Activated naive CD4-positive, alpha-beta T cell treated with anti-CD3 and anti-CD28 coated beads, Interleukin-2, amount 50 U/mL, for 72 hours (primary cell): ENCODE measurements at places on chromosomes 6 and 20.

GRCh38 chr6:149963212-149963461, 606 bp upstream of the ULBP1 start:
- DNase-seq, result no peak

- DNase-seq, result no peak
Observed at GRCh38 chr6:150491811-150492172, 107.9 kb upstream of the PLEKHG1 start.

- DNase-seq, result no peak
Observed at GRCh38 chr6:72654071-72654621, 32.3 kb downstream of the KCNQ5 start.

- no peak for DNase-seq
Observed at GRCh38 chr6:3612341-3613041, 139.0 kb downstream of the PXDC1 start.

DNA sequence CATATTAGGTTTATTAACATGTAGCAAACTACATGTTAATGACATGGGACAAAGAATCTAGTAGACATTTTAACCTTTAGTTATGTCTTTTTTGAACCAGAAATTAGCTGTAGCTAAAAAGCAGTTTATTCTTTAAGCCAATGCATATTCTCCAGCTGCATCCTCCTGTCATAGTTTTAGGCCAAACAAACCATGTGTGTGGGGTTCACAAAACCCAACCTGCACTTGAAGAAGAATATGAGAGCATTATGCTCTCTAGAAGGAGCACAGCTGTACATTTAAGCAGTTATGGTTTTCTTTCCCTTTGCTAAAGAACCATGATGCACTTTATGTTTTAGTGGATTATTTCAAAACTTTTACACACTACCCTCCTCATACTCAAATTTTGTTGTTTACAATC, 46.2 kb downstream of the AKIRIN2 start:
- no peak for DNase-seq

GRCh38 chr6:36666826-36667591, 11.5 kb upstream of the CDKN1A start:
- no peak for DNase-seq

GRCh38 chr20:63858393-63859165, 2.7 kb upstream of the ABHD16B start:
- no peak for DNase-seq

- DNase-seq, result no peak
Observed at GRCh38 chr6:12929678-12930077, 213.1 kb downstream of the PHACTR1 start.

DNA sequence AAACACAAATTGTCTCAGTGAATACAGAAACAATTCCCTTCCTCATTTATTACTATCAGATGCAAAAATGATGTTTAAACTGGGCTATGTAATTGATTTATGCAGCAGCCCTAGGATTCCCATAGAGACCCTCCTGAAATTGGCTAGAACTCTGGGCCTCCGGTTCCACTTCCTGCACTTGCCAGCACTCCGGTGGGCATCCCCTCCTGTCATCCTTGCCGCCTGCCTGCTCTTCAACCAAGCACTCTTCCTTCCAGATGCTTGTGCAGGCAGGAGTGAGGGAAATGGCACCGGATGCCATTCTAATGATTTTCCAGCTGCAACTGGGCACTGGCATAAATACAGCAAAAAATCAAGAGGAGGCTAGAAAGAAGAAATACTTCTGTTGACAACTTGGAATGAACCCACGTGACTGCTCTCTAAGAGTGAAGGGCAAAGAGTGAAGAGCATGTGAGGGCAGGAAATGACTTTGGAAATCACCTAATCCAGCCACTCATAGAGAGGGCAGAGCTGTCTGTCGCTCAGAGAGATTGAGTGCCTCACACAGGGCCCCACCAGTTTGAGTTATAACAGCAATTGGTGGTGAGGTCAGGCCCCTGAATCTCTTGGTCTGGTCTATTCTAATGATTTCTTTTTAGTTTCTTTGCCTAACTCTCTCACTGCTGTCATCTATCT, 3.7 kb upstream of the NEDD9 start:
- no peak for DNase-seq

- no peak for DNase-seq
Observed at GRCh38 chr6:113493991-113494390, 363.2 kb upstream of the MARCKS start.

DNA sequence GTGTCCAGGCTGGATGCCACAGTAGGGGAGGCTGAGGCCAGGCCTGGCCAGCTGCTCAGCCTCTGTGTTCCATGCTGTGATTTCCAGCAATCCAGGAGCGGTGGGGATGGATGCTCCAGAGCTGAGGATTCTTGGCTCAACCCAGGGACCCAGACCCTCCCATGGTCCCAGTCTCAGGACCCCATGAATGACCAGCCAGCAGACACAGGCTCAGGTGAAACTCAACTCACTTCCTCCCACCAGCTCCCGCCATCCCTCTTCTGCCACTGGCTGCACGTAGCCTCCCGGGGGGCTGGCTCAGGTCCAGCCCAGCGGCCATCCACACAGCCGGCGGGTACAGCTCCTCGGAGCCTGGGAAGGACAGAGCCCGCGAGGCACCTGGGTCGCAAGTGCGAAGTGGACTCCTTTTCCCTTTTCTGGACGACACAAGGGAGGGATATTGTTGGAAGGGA, 54.5 kb upstream of the DACT2 start:
- DNase-seq, result no peak

DNA sequence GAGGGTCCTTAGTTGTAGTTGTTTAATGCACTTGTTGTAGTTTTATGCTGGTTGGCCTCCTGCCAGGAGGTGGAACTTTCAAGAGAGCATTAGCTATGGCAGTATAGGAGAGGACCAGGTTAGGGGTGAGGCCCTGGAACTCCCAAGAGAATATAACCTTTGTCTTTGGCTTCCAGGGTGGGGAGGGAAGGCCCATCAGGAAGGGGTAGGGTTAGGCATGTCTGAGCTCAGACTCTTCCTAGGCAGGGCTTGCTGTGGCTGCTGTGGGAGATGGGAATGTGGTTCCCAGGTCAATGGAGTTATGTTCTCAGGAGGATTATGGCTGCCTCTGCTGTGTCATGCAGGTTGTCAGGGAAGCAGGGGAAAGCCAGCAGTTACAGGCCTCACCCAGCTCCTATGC, 20.0 kb upstream of the GABRR1 start:
- DNase-seq, result no peak

- DNase-seq, result no peak
Observed at GRCh38 chr6:39041072-39041471, 7.5 kb upstream of the GLP1R start.

DNA sequence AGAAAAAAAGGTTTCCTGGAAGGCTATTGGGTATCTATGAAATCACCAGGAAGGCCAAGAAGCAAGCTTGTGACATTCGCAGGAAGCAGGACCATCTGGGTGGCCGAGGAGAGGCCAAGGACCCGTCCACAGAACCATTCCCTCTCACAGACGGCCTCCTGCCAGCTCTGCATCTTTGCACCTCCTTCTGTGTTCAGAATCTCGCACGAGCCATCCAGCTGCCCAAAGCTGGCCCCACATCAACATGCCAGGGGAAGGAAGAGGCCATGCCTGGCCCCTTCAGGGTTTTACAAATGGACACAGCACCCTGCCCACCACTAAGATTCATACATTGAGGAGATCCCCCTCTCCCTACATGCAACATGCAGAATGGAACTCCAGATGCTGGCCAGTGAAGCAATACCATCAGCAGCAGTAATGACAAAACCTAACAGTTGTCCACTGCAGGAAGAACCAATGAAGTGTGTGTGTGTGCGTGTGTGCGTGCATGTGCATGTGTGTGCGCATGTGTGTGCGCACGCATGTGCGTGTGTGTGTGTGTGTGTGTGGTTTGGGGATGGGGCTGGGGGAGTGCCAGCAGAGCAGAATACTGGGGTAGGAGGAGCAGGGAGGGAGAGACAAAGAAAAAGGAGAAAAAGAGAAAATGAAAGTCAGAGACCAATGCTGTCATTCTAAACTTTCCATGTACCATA, 184.2 kb upstream of the FOXQ1 start:
- no peak for DNase-seq

- DNase-seq, result no peak
Observed at GRCh38 chr6:131024565-131024964, 38.5 kb downstream of the EPB41L2 start.

DNA sequence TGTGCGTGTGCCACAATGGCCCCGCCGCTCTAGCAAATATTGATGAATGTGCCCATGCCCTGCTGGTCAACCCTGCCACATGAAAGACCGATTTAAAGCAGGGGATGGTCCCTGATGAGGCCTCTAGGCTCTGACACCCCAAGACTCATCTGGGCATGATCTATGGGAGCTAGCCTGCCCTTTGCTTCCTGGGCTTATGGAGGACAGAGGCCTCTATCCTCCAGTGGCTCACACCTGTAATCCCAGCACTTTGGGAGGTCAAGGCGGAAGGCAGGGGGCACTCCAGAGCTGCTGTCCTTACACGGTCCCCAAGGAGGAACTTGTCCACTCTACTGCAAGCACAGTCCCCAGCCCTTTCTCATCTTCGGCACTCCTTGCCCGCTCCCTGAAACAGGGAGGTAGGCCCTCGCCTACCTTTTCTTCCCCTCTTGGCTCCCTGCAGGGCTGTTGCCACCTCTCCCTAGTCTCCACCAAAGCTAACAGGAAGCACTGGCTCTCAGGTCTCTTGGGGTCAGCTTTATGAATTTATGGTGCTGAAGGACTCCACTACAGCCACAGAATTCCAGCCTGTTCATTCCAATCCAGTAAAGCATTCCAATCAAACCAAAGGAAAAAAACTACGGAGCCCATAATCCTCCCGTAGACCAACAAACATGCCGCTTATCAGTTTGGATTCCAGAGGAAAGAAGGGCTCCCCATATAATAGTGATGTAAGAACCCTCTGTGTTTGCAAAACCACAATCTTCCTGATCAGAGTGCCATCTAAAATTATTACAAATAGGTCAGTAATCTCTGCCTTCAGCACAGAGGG, 48.7 kb upstream of the FOXQ1 start:
- no peak for DNase-seq

GRCh38 chr6:44732243-44732642, 344.7 kb downstream of the CDC5L start:
- DNase-seq, result no peak

DNA sequence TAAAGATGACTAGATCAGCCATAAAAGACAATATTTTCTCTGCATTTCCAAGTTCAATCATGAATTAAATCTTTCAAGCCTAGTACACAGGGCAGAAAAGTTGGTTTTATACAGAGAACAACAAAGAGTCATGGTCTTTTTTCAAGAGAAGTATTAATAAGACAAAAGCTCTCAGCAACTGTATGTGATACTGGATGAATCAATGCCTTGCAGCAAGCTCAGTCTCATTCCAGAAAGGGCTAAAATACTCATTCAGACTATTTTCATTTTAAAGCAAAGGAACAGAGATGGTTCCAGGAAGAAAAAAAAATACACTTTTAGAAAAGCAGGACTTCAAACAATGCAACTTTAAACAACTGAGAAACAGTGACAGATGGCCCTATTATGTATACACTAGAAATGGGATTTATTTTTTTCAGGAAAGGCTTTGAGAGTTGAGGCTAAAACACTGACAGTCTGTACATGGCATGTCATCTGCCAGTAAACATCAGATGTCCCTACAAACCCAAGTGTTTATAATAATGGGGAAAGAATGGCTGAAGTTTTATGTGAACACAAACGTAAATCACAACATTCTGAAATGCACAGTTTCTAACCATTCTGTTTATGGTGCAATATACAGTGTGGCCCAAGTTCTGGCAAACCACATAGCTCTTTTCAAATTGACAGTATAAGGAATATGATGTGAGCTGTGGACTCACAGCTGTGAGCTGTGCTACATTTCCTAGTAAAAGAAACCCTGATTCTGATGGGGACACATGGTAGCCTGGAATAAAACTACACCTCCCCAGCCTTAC, 114.3 kb upstream of the DST start:
- DNase-seq, result no peak

DNA sequence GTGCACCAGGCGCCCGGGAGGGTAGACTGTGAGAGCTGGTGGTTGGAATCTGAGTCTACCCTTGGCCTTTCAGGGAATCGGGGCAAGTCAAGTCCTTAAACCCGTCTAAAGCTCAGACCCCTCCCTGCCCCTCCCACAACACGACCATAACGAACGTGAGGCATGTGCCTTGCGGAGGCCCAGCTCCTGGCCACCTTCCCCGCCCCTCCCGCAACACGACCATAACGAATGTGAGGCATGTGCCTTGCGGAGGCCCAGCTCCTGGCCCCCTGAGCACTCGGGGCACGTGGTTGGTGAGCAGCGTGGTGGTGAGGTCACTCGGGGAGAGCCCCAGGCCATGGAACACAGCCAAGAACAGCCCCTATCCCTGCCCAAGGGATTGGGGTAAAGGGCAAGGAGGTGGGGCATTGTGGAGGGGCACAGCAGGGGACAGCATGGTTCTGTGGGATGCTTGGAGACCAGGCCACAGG, 132.2 kb downstream of the TAF4 start:
- peak; percentile 43 for DNase-seq

DNA sequence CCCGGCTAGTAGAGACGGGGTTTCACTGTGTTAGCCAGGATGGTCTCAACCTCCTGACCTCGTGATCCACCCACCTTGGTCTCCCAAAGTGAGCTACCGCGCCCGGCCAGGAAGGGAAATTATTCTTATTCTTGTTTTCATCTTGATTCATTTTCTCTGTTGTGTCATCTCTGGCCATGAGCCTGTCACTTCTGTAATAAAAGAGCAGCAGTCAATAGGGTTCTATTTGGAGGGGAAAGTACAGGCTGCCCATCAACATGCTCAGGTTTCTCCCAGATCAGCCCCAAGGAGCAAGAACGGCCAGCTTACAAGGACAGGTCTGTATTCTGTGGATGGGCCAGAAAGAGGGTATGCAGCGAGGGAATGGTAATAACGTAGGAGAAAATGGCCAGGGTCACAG, 345.0 kb downstream of the PREX1 start:
- DNase-seq, result no peak

DNA sequence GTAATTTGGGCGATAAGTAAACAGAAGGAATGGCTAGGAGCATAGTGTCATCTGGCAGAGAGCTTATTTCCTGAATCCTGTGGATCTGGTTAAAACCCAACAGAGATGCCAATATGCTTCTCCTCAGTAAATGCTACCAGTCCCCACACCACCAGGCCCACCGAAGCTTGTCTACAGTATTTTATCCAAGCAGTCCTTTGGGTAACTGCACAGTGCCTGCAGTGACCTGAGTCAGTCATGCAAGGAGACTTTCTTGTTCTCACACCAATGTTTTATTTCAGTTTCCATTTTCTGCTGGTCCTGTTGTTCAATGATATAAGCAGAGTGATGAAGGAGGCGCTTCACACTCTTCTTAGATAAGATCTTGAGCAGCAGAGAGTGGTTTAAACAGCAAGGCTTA, 326.3 kb downstream of the RIMS1 start:
- no peak for DNase-seq

GRCh38 chr20:23358923-23359593, 2.9 kb upstream of the GZF1 start:
- no peak for DNase-seq

- no peak for DNase-seq
Observed at GRCh38 chr20:23244916-23245552, 105.6 kb upstream of the NXT1 start.

DNA sequence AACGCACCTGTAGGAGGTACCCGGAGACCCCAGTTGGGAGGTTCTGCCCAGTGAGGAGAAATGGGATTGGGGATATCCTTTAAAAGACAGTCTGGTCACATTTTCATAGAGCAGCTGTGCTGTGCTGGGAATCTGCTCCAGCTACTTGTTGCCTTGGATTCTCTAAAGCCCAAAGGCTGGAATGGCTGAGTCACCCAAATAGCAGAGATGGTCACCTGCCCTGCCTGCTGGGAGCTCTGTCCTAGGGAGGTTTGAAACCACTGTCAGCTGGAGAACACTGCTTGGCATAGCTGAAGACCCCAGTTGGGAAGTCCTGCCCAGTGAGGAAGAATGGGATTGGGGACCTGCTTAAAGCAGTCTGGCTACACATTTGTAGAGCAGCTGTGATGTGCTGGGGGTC, 34.8 kb upstream of the TFB1M start:
- DNase-seq, result no peak

GRCh38 chr6:2507016-2507415, 243.7 kb downstream of the MYLK4 start:
- DNase-seq, result no peak
